Naive thymus-derived CD8-positive, alpha-beta T cell (primary cell): ENCODE measurements at places on chromosomes 12 and 14.

DNA sequence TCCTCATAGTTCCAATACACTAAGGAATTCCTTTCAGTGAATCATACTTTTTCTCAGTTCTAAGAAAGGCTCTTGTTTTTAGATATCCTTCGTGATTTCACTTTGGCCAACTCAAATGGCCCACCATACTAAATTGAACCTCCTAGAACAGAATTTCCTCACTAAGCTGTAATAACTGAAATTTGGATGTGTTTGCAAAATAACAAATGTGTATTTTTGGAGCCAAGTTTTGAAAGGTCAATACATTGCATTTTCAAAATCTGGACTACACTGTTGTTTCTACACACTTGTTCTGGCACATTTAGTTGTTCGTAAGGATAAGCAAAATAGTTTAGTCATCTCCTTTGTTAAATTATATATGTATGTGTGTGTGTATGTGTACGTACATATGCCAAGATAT, 439.0 kb upstream of the STXBP6 start:
- DNase-seq, result no peak

GRCh38 chr12:69981881-69982475, 157.0 kb downstream of the MYRFL start:
- DNase-seq, result no peak

- no peak for DNase-seq
Observed at GRCh38 chr12:132812631-132813305, 15.9 kb downstream of the GOLGA3 start.

- DNase-seq, result no peak
Observed at GRCh38 chr14:91005716-91006115, 54.7 kb downstream of the RPS6KA5 start.

GRCh38 chr12:109105176-109105575, 7.8 kb downstream of the UNG start:
- no peak for DNase-seq

- no peak for DNase-seq
Observed at GRCh38 chr12:43942379-43942778, 106.5 kb downstream of the TMEM117 start.

- DNase-seq, result no peak
Observed at GRCh38 chr14:69779088-69779487, 12.1 kb downstream of the SRSF5 start.

DNA sequence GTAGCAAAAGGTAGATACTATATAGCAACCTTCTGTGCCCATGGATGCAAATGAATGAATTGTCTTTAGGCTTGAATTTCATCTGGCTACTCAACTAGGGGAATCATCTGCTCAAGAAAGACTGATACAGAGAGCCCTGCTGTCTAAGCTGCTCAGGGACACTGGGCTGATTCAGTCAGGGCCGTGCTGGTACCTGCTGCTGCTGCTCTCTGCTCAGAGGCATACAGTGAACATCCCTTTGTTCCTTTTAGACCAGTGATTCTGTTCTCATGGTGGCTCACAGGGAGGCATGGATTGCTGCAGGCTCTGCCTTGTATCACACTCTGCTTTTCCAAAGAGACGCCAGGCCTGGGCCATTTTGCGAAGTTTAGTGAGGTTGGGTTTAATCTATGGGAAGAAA, 14.1 kb downstream of the EIF2B2 start:
- no peak for DNase-seq

DNA sequence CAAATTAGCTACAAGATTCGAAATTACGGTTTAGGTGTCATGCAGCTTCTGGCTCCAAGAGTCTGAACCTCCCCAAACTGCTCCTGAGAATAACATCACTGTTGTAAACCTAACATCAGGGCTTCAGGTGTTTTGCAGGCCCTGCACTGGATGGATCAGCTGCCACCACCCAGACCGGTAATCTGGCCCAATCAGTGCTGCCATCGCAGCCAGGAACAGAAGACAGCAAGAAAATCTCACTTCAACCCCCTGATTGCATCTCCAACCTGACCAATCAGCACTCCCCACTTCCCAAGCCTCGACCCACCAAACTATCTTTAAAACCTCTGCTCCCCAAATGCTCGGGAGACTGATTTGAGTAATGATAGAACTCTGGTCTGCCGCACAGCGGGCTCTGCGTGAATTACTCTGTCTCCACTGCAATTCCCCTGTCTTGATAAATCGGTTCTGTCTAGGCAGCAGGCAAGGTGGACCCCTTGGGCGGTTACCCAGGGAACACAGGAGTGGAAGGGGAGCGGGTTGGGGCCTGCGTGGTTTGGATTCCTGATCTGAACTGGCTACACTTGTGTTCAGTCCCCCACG, 268.5 kb upstream of the SFSWAP start:
- no peak for DNase-seq

- DNase-seq, result no peak
Observed at GRCh38 chr14:72675126-72675525, 218.8 kb downstream of the DPF3 start.

DNA sequence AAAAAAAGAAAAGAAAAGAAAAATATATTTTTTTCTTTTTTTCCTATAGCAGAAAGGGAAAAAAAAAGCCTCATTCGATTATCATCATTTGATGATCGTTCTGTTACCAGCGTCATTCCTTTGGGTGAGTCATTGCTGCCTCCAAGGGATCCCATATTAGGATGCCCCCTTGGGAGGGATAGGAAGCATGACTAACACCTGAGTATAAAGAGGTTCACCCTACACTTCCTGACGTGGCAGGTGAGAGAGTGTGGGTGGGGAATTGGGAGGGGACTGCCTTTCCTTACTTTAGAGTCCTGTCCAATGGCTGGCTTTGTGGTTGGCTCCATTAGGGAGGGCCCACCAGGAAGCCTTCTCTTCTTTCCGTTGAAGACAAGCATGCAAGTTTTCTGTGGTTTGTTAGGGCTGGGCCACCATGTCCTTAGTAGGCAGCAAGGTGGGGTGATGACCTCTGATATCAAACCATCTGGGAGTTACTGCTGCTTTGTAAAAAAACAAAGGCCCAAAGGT, 56.1 kb upstream of the FUT8 start:
- DNase-seq, result no peak
